ENCODE measurements at places on chromosomes 3 and 15.

- DNase-seq, result no peak
Observed at GRCh38 chr15:96351761-96352603, 21.5 kb downstream of the NR2F2 start.

- no peak for DNase-seq
Observed at GRCh38 chr3:111106993-111107661, 35.5 kb downstream of the NECTIN3 start.

GRCh38 chr15:40982855-40983254 is 29.6 kb downstream of the CHAC1 start:
- DNase-seq, result no peak

GRCh38 chr15:57792724-57793449 is 86.4 kb downstream of the POLR2M start:
- DNase-seq, result no peak

DNA sequence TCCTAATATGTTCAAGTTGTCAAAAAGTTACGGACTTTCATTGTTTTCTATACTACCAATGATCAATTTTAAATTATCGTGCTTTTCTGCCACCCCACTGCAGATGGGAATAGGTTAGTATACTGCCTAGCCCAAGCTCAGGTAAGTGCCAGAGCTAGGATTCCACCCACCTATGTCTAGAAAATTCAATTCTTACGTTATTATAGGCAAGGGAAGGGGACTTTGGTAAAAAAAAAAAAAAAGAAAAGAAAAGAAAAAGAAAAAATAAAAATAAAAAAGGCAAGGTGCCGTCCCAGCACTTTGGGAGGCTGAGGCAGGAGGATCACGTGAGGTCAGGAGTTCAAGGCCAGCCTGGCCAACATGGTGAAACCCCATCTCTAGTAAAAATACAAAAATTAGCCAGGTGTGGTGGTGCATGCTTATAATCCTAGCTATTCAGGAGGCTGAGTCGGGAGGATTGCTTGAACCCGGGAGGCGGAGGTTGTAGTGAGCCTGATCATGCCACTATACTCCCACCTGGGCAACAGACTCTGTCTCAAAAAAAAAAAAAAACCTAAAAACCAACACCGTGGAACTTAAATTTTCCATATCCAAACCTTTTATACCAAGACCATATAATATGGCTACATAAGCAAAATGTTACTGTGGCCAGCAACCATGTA is 1.3 kb downstream of the RPL22L1 start:
- no peak for DNase-seq

- DNase-seq, result no peak
Observed at GRCh38 chr15:83132861-83133523, 25.5 kb downstream of the TM6SF1 start.

All from activated CD4-positive, alpha-beta T cell treated with anti-CD3 and anti-CD28 coated beads, Interleukin-2, amount 50 U/mL, for 1 hour (primary cell).